ENCODE measurements at places on chromosomes 6 and 20.

DNA sequence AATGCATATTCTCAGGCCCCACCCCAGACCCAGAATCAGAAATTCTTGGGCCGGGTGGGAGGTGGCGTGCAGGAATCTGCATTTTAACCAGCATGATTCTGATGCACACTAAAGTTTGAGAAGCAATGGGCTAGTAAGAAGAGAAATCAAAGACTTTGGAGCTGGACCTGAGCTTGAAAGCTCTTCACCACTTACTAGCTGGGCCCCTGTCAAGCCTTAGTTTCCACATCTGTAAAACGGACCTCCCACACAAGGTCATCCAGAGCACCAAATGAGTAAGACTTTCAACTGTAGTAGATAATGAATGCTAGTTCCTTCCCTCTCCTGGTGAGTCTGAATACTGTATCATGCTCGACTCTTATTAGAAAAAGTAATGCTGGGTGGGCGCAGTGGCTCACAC is 87.0 kb downstream of the TBC1D7 start:
- DNase-seq, result no peak

DNA sequence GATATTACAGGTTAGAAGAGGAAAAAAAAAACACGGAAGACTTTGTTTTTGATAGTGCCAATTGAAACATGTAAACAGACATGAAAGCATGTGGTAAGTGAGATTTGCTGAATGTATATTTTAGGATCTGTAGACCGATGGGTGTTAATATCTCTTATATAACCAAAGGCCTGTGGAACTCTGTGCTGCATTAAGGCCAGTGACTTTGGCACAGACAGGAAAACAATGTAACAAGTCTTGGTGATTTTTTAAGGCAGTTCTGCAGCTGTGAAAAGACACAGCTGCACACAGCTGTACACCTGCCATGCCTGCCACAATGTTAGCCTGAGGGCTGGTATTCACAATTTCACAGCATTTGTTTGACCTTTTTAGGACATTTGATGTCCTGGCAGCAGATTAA is 6.1 kb downstream of the SOBP start:
- no peak for DNase-seq

DNA sequence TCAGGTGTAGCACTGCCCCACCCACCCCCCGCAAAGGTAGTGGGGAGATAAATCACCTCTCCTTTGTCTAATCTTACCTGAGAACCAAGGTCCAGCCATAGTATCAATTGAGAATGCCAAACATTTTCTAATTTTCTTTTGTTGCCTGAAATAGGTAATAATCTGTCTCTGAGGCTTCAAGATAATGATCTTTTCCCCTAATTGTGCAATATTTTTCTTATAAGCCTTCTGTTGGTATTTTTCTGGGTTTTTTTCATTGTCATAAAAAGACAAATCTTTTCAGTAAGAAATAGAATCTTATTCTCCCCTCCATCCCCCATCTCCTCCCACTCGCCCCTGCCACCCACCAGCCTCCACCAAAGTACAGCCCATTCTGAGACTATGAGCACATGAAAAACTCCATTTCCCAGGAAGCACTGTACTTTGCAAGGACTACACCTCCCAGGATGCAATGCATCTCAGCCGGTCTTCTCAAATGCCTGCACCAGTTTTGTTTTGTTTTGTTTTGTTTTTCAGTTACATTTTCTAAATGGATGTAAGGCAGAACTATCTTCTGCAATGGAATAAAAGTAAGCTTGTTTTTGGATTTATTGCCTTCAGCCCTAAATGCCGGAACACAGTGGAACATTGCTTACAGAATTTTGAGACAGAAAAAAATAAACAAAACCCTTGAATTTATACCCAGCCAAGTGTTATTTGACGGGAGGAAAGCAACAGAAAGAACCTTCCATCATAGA is 268.0 kb downstream of the TFAP2A start:
- DNase-seq, result no peak

DNA sequence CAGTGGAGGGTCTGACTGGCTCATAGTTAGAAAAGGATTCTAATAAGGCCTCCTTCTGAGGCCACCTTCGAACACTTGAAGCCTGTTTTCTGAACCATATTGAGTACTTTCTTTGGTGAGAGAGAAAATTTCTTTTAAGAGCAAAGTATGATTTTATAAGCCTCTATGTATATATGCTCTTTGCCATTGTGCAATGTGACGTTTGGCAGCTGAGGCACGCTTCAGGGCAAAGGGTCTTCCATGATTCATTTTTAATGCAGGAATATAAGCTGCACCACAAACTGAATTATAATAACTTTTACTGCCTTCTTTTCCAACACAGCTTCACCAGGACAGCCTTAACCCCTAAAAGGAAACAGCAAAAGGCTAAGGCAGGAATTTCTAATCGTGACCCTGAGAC is 154.4 kb downstream of the TTLL2 start:
- DNase-seq, result no peak

DNA sequence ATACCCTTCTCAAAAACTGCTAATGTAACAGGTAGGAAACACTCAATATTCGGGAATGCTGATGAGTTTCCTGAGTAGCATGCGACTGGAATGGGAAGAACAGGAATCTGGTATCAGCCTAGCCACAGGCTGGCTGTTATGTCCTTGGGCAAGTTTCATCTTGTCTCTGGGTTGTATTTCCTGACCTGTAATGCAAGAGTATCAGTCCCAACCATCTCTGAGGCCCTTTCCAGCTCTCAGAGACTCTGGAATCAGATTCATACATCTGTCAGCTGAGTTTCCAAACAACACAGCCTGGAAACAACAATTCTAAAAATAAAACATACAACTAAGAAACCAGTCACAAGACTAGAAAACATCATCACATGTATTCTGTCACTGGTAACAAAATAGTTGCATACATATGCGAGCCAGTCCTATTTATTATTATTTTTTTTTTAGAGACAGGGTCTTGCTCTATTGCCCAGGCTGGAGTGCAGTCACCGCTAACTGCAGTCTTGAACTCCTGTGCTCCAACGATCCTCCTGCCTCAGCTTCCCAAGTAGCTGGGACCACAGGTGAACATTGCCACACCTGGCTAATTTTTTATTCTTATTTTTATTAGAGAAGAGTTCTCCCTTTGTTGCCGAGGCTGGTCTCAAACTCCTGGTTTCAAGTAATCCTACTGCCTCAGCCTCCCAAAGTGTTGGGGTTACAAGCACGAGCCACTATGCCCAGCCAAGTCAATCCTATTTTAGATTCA is 16.7 kb upstream of the TFAP2A start:
- no peak for DNase-seq

GRCh38 chr6:127297502-127298070 is 30.9 kb downstream of the RNF146 start:
- no peak for DNase-seq

GRCh38 chr6:7021301-7021700 is 86.5 kb upstream of the RREB1 start:
- DNase-seq, result no peak

DNA sequence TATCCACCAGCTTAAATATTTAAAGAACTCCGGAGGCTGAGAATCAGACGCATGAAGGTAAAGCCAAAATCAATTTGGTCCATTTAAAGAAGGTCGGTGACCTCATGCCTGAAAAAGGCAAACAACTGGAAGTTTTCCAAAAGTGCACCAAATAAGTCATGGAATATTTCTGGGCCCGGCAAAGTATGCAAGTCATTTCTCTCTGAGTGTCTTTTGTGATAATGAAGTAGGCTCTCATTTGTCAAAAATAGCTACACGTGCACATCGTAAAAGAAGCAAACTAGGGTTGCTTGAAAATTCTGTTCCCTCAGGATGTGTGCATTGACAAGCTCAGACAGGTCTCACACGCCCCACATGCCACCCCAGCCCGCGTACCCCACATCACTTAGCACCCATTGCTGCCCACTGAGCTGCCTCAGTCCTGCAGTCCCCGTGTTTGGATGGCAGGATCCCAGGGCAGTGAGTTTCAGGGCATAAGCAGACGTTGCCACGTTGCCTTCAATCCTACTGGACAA is 20.5 kb upstream of the PYGB start:
- no peak for DNase-seq

- no peak for DNase-seq
Observed at GRCh38 chr6:51820555-51820954, 266.9 kb downstream of the PKHD1 start.

- no peak for DNase-seq
Observed at GRCh38 chr6:69954733-69955132, 88.4 kb downstream of the COL19A1 start.

GRCh38 chr20:8535403-8536261 is 403.6 kb downstream of the PLCB1 start:
- DNase-seq, result no peak

DNA sequence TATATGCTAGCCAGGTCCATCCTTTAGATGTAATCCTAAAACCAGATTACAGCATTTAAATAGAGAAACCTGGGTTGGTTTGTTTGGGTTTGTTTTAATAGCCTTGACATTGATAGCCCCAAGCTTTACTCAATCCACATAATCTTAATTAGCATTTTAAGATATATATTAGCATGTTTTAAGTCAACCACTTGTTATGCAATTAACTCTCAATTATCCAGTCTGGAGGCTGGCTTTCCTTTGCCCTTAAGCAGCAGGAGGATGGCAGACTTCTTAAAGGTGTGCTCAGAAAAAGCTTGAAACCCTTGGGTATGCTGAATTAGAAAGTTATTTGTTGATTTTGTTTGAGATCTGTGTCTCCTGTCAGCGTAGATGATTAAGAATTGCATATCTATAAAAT is 46.3 kb upstream of the SMIM28 start:
- no peak for DNase-seq

- DNase-seq, result no peak
Observed at GRCh38 chr6:48099713-48100587, 11.0 kb downstream of the PTCHD4 start.

DNA sequence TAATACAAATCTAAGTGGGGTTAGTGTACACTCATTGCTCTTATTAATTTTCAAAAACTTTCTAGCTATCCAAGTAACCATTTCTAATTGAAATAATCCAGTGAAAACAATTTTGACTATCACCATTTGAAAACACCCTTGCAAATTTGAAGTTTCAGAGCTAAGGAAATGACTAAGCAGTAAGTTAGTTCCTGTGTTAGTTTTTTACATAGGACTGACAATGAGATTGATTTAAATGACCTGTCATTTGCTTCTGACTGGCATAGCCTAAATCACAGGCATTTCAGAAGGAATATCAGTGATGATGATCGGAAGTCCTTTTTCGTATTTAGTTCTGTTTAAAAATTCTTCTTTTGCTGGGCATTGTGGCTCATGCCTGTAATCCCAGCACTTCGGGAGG is 27.0 kb downstream of the STK4 start:
- no peak for DNase-seq

DNA sequence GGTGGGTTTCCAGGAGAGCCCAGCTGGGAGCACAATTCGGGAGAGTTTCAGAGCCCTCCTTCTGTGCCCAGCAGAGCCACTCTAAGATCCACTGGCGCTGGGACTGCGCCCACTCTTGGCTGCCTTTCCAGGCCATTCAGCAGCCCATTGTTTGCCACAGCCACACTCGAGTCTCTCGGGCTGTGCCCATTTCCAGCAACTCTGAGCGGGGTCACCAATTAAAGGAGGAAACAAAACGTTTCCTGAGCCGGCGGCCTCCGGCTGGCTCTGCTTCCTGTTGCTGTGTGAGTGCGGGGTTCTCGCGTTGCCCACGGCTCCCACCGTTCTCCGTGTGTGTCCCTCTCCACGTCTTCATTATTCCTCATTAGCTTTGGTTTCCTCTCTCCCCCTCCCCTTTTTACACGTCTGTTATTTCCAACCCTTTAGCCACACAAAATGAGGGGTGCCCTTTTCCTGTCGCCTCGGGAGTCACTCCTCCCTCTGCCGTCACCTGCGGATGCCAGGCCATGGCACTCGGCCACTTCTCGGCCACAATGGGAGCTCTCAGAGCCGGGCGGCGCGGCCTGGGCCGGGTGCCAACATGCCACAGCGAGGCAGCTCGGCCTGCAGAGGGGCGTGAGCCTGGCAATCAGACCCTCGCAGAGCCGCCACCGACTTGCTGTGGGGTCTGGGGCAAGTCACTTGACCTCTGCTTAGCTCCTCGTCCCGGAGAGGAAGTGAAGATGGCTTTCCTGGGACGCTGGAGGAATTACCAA is 94.3 kb upstream of the NKX2-2 start:
- DNase-seq, result no peak

- DNase-seq, result no peak
Observed at GRCh38 chr20:15485519-15485918, 1087.7 kb downstream of the KIF16B start.

DNA sequence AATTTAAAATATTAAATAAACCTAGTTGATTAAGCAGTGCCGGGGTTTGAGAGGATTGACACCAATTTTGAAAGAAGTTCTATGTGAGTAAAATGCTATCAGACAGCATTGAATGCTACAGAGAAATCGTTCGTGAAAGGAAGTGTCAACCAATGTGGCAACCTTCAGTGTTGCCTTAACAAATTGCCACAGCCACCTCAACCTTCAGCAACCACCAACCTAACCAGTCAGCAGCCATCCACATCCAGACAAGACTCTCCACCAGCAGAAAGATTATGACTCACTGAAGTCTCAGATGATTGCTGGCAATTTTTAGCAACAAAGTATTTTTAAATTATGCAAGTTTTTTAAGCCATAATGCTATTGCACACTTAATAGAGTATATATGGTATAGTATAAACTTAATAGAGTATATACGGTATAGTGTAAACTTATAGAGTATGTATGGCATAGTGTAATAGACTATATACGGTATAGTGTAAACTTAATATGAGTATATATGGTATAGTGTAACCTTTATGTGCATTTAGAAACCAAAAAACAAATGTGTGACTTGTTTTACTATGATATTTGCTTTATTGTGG is 65.3 kb upstream of the ID4 start:
- no peak for DNase-seq

GRCh38 chr6:27662769-27663168 is 189.9 kb upstream of the ZNF184 start:
- no peak for DNase-seq

DNA sequence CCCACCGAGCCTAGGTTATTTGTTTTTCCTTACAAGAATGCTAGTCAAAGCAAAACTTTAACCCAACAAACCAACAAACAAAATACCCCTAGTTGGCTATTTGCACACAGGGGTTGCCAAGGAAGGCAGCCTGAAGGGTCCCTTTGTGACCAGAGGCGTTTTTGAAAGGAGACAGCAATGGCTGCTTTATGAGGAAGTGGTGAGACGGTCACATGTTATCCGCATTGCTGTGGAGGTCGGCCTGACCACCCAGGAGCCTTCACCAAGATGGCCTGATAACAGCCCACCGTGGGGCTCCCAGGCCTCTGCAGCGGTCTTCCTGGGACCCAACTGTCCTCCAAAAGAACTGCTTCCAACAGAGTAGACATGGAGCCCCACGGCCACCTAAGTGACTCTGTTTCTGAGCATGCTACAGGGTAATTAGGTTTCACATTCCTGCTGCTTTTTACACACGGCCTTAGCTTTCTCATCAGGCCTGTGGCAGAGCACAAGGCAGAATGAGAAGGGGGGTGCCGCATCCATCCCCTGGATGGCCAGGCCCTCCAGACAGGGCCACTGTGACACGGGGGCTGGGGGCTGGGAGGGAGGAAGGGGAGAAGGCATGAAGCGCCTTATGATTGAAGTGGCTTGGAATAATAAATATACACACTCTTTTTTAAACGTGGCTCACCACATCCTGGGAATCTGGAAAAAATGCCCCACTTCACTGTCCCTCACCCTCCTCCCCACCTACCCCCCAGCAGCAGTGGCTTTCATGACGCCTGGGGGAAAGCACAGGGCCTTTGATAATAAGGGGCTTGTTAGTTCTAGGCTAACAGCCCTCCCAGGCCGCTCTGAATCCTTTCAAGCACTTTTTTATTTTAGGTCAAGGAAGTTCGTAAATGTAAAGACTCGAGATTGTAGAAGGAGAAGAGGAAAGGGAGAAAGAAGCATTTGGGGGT is 86.0 kb downstream of the CLIC5 start:
- no peak for DNase-seq

- no peak for DNase-seq
Observed at GRCh38 chr6:90790696-90791095, 203.8 kb upstream of the MAP3K7 start.

- DNase-seq, result no peak
Observed at GRCh38 chr6:27414300-27414699, 25.7 kb downstream of the ZNF391 start.

All from tibial nerve (tissue), 4 donors.